Jurkat, Clone E6-1 (cell line): ENCODE measurements at places on chromosomes 13 and 19.

DNA sequence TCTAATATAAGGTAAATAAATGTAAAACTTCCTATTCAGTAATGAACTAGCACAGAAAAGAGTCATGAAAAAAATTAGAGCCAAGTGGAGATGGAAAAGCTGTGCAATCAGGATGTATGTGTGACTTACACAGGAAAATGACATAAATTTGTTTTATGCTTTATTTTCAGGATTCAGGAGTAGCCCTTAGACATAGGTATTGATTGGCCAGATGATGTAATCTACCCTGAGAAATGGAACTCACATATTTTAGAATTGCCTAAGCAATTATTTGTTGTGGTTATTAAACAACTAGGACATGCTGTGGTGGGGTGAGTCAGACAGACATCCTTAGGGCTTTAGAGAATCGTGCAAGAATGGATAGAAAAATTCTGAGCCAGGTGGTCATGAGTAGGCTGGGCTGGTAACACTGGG lies 110.6 kb downstream of the PCDH9 start:
- DNase-seq = no peak

DNA sequence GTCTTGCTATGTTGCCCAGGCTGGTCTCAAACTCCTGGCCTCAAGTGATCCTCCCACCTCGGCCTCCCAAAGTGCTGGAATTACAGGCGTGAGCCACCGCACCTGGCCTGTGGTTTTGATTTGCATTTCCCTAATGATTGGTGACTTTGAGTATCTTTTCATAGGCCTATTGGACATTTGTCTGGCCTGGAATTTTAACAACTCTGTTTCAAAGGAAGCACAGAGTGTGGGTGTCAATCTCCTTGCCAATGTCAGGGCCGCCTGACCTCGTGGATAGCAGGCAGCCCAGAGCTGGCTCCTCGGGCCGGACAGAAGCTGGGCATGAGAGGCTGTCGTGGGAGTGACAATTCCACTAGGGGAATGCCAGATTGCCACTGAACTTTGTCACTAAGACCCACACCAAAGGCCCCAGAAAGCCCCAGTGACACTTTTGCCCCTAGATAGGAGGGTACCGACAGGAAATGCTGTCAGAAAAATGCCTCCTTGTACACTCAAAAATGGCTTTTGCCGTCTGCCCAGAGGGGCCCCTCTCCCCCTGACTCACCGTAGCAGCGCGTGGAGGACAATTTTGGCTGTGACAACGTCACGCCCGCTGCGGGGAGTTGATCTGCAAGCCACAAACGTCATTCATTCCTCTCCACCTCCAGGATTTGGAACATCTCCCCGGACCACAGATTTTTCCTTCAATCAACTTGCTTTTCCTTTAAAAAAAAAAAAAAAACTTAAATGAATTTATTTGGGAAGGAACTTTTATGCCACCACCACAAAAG lies 11.7 kb upstream of the ADGRE5 start:
- no peak for DNase-seq

- no peak for DNase-seq
Observed at GRCh38 chr13:29284726-29285125, 310.8 kb downstream of the SLC7A1 start.

GRCh38 chr19:29113838-29114237 lies 99.1 kb downstream of the UQCRFS1 start:
- no peak for DNase-seq

- no peak for DNase-seq
Observed at GRCh38 chr19:37988758-37989635, 82.0 kb downstream of the SIPA1L3 start.

GRCh38 chr13:94115054-94115453 lies 364.4 kb downstream of the DCT start:
- DNase-seq = peak; percentile 5

GRCh38 chr13:43331672-43332071 lies 308.3 kb downstream of the DNAJC15 start:
- DNase-seq = no peak

- DNase-seq = no peak
Observed at GRCh38 chr13:30659980-30660379, 42.3 kb downstream of the USPL1 start.

- DNase-seq = no peak
Observed at GRCh38 chr19:29884466-29884865, 57.6 kb upstream of the URI1 start.

- DNase-seq = no peak
Observed at GRCh38 chr13:36214163-36214921, at the start of gene SOHLH2. TSS of gene SOHLH2 (minus strand) at chr13:36214556. CDS start at chr13:36214526, 30 bp downstream.

DNA sequence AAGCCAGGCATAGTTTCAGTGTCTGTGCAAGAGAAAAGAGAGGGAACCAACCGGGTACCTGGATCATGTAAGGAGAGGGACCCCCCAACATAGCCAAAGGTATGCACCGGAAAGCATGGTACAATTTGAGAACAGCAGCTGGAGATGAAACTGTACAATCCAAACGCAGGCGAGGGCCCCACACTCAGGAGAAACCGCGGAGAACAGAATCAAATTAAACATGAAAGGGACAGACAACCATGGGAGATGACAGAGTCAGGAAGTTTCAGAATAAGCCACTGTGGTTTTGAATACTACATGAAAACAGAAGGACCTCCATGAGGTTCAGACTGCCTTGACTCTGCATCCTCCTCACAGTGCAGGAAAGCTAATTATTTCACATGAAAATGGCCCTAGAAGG lies 62.9 kb upstream of the SPATA13 start:
- peak; percentile 92 for DNase-seq
